T-cell (primary cell): ENCODE measurements at places on chromosomes 6 and 20. TPM values are rescaled to one million over a fixed set of nuclear protein-coding genes. Genes with fewer than 3 reads are reported as not detected.

The PKIG gene
- 4.7 TPM for total RNA-seq

The BANF2 gene
- not detected for total RNA-seq

The SEL1L2 gene
- total RNA-seq = not detected

The PRICKLE4 gene
- total RNA-seq = 0.60 TPM

The CGA gene
- total RNA-seq = not detected

The PDE10A gene
- not detected for total RNA-seq

The GJA1 gene
- total RNA-seq = not detected

DNA sequence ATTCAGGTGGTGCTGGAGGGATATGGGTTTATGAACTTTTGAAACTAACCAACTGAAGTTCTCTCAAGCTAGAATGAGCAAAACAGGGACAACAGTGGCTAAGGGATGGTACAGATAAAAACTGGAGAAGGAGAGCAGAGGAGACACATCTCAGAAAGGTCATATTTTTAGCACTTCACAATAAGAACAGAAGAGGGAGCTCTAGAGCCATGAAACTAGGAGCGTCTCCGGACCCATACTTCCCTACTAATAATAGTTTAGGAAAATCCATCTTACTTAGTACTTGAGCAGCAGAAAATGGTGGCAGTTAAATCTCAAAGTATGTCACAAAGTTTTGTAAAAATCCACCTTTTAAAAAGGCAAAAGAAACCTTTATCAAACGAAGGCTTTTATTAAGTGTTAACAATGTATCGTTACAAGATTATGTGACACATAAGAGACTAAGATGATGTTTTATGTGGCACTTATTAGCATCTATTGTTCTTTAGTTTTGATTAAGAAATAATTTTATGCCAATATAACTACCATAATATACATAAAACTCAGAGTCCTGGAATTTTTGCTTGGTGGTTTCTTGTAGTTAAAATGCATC is 278.6 kb downstream of the TBC1D32 start:
- H3K27ac ChIP-seq = no peak overlapping the region
- no peak for DNase-seq
- H3K27me3 ChIP-seq = no peaks in the 10 kb centered on the region
- H3K4me3 ChIP-seq = no peak overlapping the region
- H3K36me3 ChIP-seq = no peaks in the 10 kb centered on the region

DNA sequence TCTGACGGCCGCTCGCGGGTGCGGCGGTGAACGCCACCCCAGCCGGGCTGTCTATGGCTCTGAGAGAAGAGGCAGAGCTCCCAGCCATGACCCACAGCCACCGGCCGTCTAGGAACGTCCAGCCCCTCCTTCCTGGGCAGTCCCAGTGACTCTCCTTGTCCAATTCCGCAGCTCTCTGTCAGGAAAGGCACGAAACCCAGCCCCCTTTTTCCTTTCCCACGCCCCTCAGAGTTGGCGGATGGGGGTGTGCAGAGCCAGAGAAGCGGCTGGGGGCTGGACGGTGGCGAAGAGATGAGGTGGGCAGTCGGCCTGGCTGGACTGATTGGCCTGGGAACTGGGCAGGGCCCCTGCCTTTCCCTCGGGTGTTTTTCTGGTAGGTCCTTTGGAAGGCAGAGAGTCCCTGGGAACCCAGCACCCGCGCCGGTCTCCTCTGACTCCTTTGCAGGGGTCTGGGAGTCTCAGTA is 1.5 kb downstream of the EBF4 start:
- H3K27ac ChIP-seq = no peak overlapping the region
- H3K27me3 ChIP-seq = peaks cover 8% of the 10 kb centered on the region
- DNase-seq = no peak
- no peaks in the 10 kb centered on the region for H3K36me3 ChIP-seq
- no peak overlapping the region for H3K4me3 ChIP-seq

- no peak overlapping the region for H3K4me3 ChIP-seq
- no peak for DNase-seq
- no peak overlapping the region for H3K27ac ChIP-seq
- peaks cover 55% of the 10 kb centered on the region for H3K4me1 ChIP-seq
- H3K36me3 ChIP-seq = no peaks in the 10 kb centered on the region
These were observed 138.6 kb downstream of the DLL1 start for GRCh38 chr6:170152124-170152926.

DNA sequence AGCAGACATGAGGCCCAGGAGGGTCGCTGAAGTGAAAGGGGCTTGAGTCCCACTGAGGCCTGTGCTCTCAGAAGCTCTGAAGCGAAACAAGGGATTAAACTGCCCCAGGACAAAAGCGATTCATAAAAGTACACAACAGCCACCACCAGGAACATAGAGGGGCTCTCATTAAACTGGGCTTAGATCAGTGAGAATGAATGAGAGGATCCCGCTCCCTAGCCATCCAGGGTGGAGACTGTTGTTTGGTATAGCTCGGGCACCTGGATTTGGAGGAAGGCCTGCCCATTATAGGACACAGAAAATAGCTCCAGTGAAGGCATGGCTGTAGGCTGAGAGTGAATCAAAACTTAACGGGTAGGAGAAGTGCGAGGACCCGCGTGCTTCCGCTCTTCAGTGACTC is 91.6 kb upstream of the TAB2 start:
- H3K4me3 ChIP-seq = no peak overlapping the region
- no peaks in the 10 kb centered on the region for H3K4me1 ChIP-seq
- no peak for DNase-seq
- H3K27me3 ChIP-seq = no peaks in the 10 kb centered on the region
- no peak overlapping the region for H3K27ac ChIP-seq
- H3K36me3 ChIP-seq = no peaks in the 10 kb centered on the region

DNA sequence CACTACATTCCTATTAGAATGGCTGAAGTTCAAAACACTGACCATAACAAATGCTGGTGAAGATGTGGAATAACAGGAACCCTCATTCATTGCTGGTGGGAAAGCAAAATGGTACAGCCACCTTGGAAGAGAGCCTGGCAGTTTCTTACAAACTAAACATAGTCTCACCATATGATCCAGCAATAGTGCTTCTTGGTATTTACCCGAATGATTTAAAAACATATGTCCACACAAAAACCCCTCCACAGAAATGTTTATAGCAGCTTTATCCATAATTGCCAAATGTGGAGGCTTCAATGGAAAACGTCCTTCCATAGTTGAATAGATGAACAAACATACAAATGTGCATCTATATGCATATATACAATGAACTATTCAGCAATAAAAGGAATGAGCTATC is 330.8 kb downstream of the BTBD3 start:
- DNase-seq = no peak
- no peaks in the 10 kb centered on the region for H3K4me1 ChIP-seq
- H3K27me3 ChIP-seq = no peaks in the 10 kb centered on the region
- H3K4me3 ChIP-seq = no peak overlapping the region
- H3K27ac ChIP-seq = no peak overlapping the region
- H3K36me3 ChIP-seq = no peaks in the 10 kb centered on the region

- H3K36me3 ChIP-seq = no peaks in the 10 kb centered on the region
- DNase-seq = no peak
- no peaks in the 10 kb centered on the region for H3K4me1 ChIP-seq
- H3K27ac ChIP-seq = no peak overlapping the region
- H3K27me3 ChIP-seq = no peaks in the 10 kb centered on the region
These were observed 253.2 kb downstream of the PLCB1 start for GRCh38 chr20:8385247-8385646.

GRCh38 chr20:54195483-54196472 is 12.1 kb upstream of the PFDN4 start:
- H3K27me3 ChIP-seq = no peaks in the 10 kb centered on the region
- H3K4me1 ChIP-seq = no peaks in the 10 kb centered on the region
- H3K27ac ChIP-seq = no peak overlapping the region
- no peaks in the 10 kb centered on the region for H3K36me3 ChIP-seq
- DNase-seq = no peak
- no peak overlapping the region for H3K4me3 ChIP-seq

GRCh38 chr6:109374326-109374892 is 7.9 kb downstream of the CD164 start:
- DNase-seq = no peak
- H3K27me3 ChIP-seq = no peaks in the 10 kb centered on the region
- H3K27ac ChIP-seq = no peak overlapping the region
- peaks cover 71% of the 10 kb centered on the region for H3K36me3 ChIP-seq

DNA sequence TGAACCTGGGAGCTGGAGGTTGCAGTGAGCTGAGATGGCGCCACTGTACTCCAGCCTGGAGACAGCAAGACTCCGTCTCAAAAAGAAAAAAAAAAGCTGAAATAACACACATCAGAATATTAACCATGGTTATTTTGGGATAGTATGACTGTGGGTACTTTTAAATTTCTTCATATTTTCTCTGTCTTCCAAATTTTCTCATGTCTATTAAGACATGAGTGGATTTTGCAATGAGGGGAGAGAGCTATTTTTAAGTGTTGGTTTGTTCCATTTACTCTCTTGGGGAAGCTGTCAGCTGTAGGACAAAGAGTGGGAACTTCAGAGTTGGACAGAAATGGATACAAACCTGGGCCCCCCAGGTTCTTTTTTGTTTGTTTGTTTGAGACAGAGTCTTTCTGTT is 10.3 kb downstream of the ADISSP start:
- peaks cover 4% of the 10 kb centered on the region for H3K36me3 ChIP-seq
- peaks cover 5% of the 10 kb centered on the region for H3K27me3 ChIP-seq
- H3K4me3 ChIP-seq = no peak overlapping the region
- H3K4me1 ChIP-seq = no peaks in the 10 kb centered on the region

GRCh38 chr6:15990179-15990578 is 138.7 kb upstream of the MYLIP start:
- no peaks in the 10 kb centered on the region for H3K4me1 ChIP-seq
- no peak overlapping the region for H3K4me3 ChIP-seq
- no peaks in the 10 kb centered on the region for H3K36me3 ChIP-seq
- no peak overlapping the region for H3K27ac ChIP-seq
- H3K27me3 ChIP-seq = no peaks in the 10 kb centered on the region
